Dermis microvascular lymphatic vessel endothelial cell (primary cell): ENCODE measurements at places on chromosomes 6 and 20. TPM values are rescaled to one million over a fixed set of nuclear protein-coding genes. Genes with fewer than 3 reads are reported as not detected.

The F13A1 gene
- not detected in 2 replicates for total RNA-seq

The CTSZ gene
- total RNA-seq: 206 and 357 TPM in 2 replicates

The PCSK2 gene
- total RNA-seq: not detected in 2 replicates

The RNF144B gene
- total RNA-seq: 12.0 and 13.9 TPM in 2 replicates

The ZNF311 gene
- under 0.01 and 0.13 TPM in 2 replicates for total RNA-seq

The COX7A2 gene
- 102 and 170 TPM in 2 replicates for total RNA-seq

The UBD gene
- total RNA-seq: 39.0 and 91.9 TPM in 2 replicates

The SOBP gene
- 0.26 and 2.5 TPM in 2 replicates for total RNA-seq

The NKX2-4 gene
- not detected in 2 replicates for total RNA-seq

The MMP24 gene
- under 0.01 and 0.13 TPM in 2 replicates for total RNA-seq

The SALL4 gene
- total RNA-seq: 0.26 and 0.63 TPM in 2 replicates

The COL9A1 gene
- total RNA-seq: not detected in 2 replicates

The FAM120B gene
- total RNA-seq: 9.0 and 13.1 TPM in 2 replicates

The BCAS4 gene
- 1.5 TPM in 2 replicates for total RNA-seq

The CASS4 gene
- total RNA-seq: under 0.01 and 0.13 TPM in 2 replicates

The MACROD2 gene
- total RNA-seq: 0.13 and 0.25 TPM in 2 replicates

The RBPJL gene
- not detected in 2 replicates for total RNA-seq

The TPX2 gene
- total RNA-seq: 12.9 and 28.5 TPM in 2 replicates

The DEFB132 gene
- not detected in 2 replicates for total RNA-seq

The HUS1B gene
- total RNA-seq: 0.51 and 1.0 TPM in 2 replicates

The CALHM6 gene
- 0.90 and 1.0 TPM in 2 replicates for total RNA-seq

The ERVFRD-1 gene
- total RNA-seq: under 0.01 TPM in 2 replicates

The GHRH gene
- total RNA-seq: not detected in 2 replicates

The FGD2 gene
- not detected in 2 replicates for total RNA-seq

The SYCP2 gene
- total RNA-seq: 0.64 and 1.1 TPM in 2 replicates

The ALDH5A1 gene
- total RNA-seq: 0.64 and 2.7 TPM in 2 replicates

The PTK6 gene
- under 0.01 TPM in 2 replicates for total RNA-seq

The WFDC10B gene
- total RNA-seq: not detected in 2 replicates

The DACT2 gene
- not detected in 2 replicates for total RNA-seq

The OLIG3 gene
- not detected in 2 replicates for total RNA-seq

The PDE7B gene
- 6.5 and 13.0 TPM in 2 replicates for total RNA-seq

The PNLDC1 gene
- not detected in 2 replicates for total RNA-seq

The TOX2 gene
- 0.77 and 1.0 TPM in 2 replicates for total RNA-seq

The GMPR gene
- total RNA-seq: 10.9 and 13.6 TPM in 2 replicates

The SLCO4A1 gene
- total RNA-seq: 0.51 and 0.90 TPM in 2 replicates

The TREML4 gene
- total RNA-seq: not detected in 2 replicates

The HLA-DPA1 gene
- 3.2 and 6.3 TPM in 2 replicates for total RNA-seq

The LPA gene
- total RNA-seq: not detected in 2 replicates

The KIAA0408 gene
- not detected in 2 replicates for total RNA-seq

The ISM1 gene
- total RNA-seq: under 0.01 TPM in 1 of 2 replicates, not detected in the other

The CALHM5 gene
- 0.64 and 1.4 TPM in 2 replicates for total RNA-seq

The TRIM40 gene
- total RNA-seq: not detected in 2 replicates

The VGLL2 gene
- total RNA-seq: not detected in 2 replicates

The HACE1 gene
- total RNA-seq: 10.5 and 11.5 TPM in 2 replicates

The RAB44 gene
- under 0.01 TPM in 2 replicates for total RNA-seq

The PBOV1 gene
- total RNA-seq: not detected in 2 replicates

The ENPP4 gene
- total RNA-seq: 1.4 TPM in 2 replicates
